ENCODE measurements at places on chromosomes 12 and 14. TPM values are rescaled to one million over a fixed set of nuclear protein-coding genes. Genes with fewer than 3 reads are reported as not detected.

Gene SLC41A2
- total RNA-seq: 21.1 TPM

Gene DNAJC22
- 22.4 TPM for total RNA-seq

Gene FAM222A
- 4.6 TPM for total RNA-seq

Gene IRAK4
- total RNA-seq: 4.1 TPM

Gene VSIG10
- total RNA-seq: 16.2 TPM

Gene DHRS4L2
- 30.1 TPM for total RNA-seq

Gene PPP1R1A
- 0.14 TPM for total RNA-seq

Gene GLI1
- 4.8 TPM for total RNA-seq

Gene RNASE4
- total RNA-seq: 8.4 TPM

Gene TAS2R9
- not detected for total RNA-seq

Gene SLC25A47
- total RNA-seq: not detected

Gene AVPR1A
- total RNA-seq: 0.07 TPM

Gene PLXNC1
- 0.12 TPM for total RNA-seq

Gene NTF3
- not detected for total RNA-seq

Gene AQP2
- total RNA-seq: not detected

Gene POTEM
- total RNA-seq: not detected

Gene FAM90A1
- 0.16 TPM for total RNA-seq

Gene TCTN2
- total RNA-seq: 12.1 TPM

Gene SIX1
- total RNA-seq: 5.7 TPM

Gene PLEKHD1
- total RNA-seq: 0.05 TPM

Gene PRIMA1
- total RNA-seq: 0.45 TPM

Gene CIROP
- not detected for total RNA-seq

Gene SDSL
- 24.5 TPM for total RNA-seq

Gene PLEKHG7
- not detected for total RNA-seq

Gene TRIM9
- total RNA-seq: 12.2 TPM

Gene FAM181A
- not detected for total RNA-seq

Gene TAS2R14
- 0.44 TPM for total RNA-seq

Gene RNASE3
- not detected for total RNA-seq

Gene CLEC1B
- total RNA-seq: not detected

Gene INSM2
- total RNA-seq: 0.05 TPM

Gene DPY19L2
- total RNA-seq: 1.4 TPM

Gene FOXG1
- 0.19 TPM for total RNA-seq

Gene OAS2
- 0.10 TPM for total RNA-seq

Gene LTB4R2
- 3.6 TPM for total RNA-seq

Gene HCAR2
- total RNA-seq: 0.06 TPM

Gene GPRC5D
- total RNA-seq: not detected

Gene C3AR1
- not detected for total RNA-seq

Gene CPNE6
- total RNA-seq: not detected

Gene ACAD10
- total RNA-seq: 8.4 TPM

Gene C1QL4
- total RNA-seq: 8.0 TPM

Gene SERPINA10
- total RNA-seq: not detected

Gene IKBIP
- total RNA-seq: 65.1 TPM

Gene GYS2
- total RNA-seq: not detected
